Pancreas (tissue), 10 donors: ENCODE measurements at places on chromosomes 7 and 10. TPM values are rescaled to one million over a fixed set of nuclear protein-coding genes. Genes with fewer than 3 reads are reported as not detected.

DNA sequence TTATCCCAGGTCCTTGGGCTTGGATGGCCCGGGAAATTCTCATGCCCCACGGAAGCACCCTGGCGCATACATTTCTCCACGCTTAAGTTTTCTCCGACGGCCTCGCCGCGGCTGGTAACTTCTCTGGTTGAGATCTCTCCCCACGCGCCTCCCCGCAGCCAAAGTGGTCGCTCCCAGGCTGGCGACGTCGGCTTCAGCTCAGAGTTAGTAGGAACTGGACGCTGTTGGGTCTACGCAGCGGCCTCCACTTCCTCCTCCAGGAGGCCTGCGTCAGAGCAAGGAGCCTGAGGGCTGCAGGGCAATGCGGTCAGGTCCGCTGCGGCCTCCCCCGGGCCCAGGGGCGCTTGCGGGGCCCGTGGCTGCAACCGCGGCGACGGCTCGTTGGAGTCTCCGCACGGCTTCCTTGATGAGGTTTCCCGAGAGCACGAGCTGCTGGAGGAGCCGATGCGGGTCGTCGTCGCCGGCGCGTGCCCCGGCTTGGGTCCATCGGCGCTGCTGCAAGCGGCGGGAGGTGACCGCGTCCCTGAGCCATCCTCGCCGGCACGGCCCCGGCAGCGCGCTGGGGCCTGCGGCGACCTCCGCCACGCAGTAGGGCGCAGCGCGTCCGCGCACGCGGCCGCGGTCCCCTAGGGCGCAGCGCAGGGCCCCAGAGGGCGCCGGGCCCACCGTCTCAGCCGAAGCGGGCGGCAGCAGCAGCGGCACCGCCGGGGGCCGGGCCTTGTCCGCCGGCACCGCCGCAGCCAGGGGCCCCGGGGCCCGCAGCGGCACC is 744 bp downstream of the FRAT2 start:
- peak overlapping the region; percentile 82 for H3K4me3 ChIP-seq
- H3K4me1 ChIP-seq = peaks cover 44% of the 10 kb centered on the region

DNA sequence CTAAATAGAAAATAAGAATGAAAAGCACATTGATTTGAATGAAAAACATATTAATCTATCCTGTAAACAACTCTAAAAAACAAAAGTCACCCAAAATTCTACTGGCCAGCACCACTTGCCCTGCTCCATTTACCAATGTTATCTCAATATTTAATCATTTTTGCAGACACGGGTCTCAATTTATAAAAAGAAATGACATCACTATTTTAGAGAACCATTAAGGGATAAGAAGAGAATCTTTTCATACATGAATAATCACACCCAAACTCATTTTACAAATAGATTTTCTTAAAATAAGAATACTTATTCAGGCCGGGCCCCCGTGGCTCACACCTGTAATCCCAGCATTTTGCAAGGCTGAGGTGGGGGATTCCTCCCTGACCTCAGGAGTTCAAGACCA is 3.9 kb downstream of the SAR1A start:
- no peak for DNase-seq
- H3K27me3 ChIP-seq = no peaks in the 10 kb centered on the region
- no peak overlapping the region for H3K27ac ChIP-seq
- H3K36me3 ChIP-seq = no peaks in the 10 kb centered on the region
- H3K4me1 ChIP-seq = peaks cover 5% of the 10 kb centered on the region

DNA sequence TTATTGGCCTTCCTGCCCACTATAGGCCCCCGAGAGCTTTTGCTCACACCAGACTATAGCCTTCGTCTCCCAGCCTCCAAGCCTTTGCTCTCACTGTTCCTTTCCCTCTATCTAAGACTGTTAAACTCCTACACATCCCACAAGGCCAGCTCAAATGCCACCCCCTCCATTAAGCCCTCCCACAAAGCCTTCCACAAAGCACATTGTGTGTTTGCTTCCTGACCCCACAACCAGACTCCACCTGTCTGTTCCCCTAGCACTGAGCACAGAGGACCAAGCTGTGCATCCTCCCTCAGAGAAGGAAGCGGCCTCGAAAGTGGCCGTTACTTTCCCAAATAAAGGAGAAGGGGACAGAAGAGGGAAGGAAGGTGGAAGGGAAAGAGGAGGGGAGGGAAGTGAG is 1.3 kb downstream of the LOXL4 start:
- DNase-seq = no peak
- no peaks in the 10 kb centered on the region for H3K36me3 ChIP-seq
- H3K27me3 ChIP-seq = no peaks in the 10 kb centered on the region
- no peak overlapping the region for H3K4me3 ChIP-seq
- H3K4me1 ChIP-seq = no peaks in the 10 kb centered on the region

DNA sequence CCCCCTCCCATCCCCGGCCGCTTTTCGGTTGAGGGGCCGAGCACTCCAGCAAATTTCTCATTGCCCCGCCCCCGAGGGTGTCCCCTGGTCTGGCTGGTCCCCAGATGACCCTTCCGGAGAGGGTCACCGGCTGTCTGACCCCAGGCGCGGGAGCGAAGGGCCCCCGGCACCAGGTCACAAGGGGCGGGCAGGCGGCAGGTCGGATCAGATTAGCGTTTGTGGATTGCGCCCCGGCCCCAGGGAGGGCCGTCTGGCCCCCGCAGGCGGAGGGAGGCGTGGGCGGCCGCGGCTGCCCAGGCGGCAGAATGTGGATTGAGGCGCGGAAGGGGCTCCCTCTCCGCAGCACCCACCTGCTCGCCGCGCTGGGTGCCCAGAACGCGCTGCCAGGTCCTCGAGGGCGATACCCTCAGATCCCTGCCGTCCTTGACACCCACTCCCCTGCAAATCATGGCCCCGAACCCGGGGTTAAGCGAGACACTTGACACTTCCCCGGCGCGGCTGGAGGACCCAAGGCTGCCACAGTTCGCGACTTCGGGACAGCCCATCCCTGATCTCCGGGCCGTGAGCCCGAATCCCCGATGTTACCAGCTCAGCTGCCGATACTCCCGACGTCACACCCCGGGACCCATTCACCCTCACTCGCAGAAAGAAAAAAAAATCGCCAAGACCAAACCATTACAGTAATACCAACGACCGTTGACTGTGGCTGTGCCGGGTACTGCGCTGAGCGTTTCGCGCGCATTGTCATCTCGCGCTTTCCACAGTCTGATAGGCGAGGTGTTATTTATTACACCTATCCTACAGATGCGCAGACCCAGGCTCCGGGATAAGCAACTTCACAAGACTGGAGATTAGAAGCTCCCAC is 953 bp downstream of the NODAL start:
- H3K36me3 ChIP-seq = no peaks in the 10 kb centered on the region
- H3K4me1 ChIP-seq = peaks cover 9% of the 10 kb centered on the region
- no peaks in the 10 kb centered on the region for H3K27me3 ChIP-seq
- peak; percentile 67 for DNase-seq
- H3K4me3 ChIP-seq = no peak overlapping the region
- H3K27ac ChIP-seq = no peak overlapping the region

DNA sequence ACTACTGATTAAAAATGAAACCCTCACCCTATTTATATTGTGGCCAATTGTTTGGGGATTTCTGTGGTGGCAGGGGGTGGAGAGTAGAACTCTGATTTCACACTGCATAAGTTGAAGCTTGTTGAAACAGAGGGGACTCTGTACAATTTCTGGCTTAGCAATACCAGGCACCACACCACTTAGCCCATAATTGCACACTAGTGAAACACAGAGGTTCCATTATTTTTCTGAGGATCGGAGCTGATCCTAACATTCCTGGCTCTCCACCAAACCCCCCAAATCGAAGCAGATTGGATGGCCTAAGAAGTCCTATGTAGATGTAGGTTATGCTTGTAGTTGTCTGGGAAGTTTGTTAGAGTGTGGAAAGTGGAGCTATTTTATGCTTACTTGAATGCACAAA is 47.0 kb downstream of the PTN start:
- DNase-seq = no peak
- H3K27ac ChIP-seq = no peak overlapping the region
- H3K27me3 ChIP-seq = no peaks in the 10 kb centered on the region
- no peaks in the 10 kb centered on the region for H3K36me3 ChIP-seq

GRCh38 chr10:82814635-82815034 is 939.6 kb downstream of the NRG3 start:
- no peaks in the 10 kb centered on the region for H3K36me3 ChIP-seq

GRCh38 chr10:119867317-119867716 is 5.3 kb downstream of the MCMBP start:
- H3K4me1 ChIP-seq = peaks cover 8% of the 10 kb centered on the region
- no peak for DNase-seq

DNA sequence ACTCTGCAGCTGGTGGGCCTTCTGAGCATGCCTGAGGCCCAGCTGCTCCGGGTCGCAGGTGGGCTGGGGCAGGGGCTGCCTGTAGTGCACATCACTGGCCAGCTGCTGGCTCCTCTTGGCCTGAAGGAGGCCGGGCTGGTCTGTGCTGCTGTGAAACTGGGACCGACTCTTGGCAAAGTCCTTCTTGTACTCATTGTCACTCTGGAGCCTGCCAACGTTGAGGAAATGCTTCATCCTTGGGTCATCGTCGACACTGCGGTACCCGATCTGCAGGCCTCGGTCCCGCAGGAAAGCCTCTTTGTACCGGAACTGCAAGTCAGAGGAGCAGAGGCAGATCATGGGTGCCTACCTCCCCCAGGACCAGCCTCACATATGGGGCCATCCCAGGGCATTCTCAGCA is 37.7 kb downstream of the HABP2 start:
- no peak overlapping the region for H3K4me3 ChIP-seq
- no peak for DNase-seq
- H3K27ac ChIP-seq = no peak overlapping the region
- H3K27me3 ChIP-seq = no peaks in the 10 kb centered on the region
- H3K4me1 ChIP-seq = no peaks in the 10 kb centered on the region
- no peaks in the 10 kb centered on the region for H3K36me3 ChIP-seq

GRCh38 chr10:84292502-84292901 is 35.9 kb upstream of the CCSER2 start:
- no peaks in the 10 kb centered on the region for H3K4me1 ChIP-seq
- H3K36me3 ChIP-seq = no peaks in the 10 kb centered on the region
- no peak for DNase-seq
- H3K27me3 ChIP-seq = no peaks in the 10 kb centered on the region
- no peak overlapping the region for H3K4me3 ChIP-seq

The ASIC3 gene
- total RNA-seq = 0.67 TPM

The TAF3 gene
- 3.9 TPM for total RNA-seq

The ZNF804B gene
- not detected for total RNA-seq

The IKZF1 gene
- 0.93 TPM for total RNA-seq
